ENCODE measurements at places on chromosomes 2 and 18.

DNA sequence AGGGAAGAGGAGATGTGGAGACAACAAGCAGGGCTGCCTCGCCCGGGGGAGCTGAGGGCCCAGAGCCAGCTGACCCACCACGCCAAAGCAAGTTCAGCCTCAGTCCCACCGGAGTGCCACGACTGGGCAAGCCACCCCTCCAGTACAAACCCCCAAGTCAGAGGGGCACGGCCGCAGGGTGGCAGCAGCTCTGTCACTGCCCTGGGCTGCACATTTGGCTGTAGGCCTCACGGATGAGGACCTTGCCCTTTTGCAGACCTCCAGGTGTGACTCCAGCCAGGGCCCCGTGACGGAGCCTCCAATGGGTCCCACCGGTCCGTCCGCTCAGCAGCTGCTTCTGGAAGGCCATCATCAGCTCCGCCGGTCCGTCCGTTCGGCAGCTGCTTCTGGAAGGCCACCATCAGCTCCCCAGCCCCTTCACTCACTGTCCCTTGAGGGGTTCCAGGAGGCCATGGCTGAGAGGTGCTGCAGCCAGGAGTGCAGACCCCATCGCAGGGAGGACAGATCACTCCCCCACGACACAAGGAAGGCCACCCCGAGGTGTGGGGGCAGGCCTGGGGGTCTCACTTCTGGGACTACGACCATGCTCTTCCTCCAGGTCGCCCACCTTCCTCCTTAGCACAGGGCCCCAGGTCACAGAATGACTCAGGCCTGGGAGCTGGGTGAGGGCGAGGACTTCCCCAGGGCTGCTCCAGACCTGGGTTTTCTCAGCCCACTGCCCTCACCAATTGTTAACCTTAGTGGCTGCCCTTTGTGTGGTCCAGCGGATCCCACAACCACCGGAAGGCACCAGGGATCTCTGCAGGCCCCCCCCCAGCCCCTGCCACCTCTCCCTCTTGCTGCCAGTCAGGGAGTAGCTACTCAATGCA lies 24.6 kb upstream of the STK25 start:
- no peak for DNase-seq

GRCh38 chr2:70069049-70069448 lies 18.2 kb upstream of the PCBP1 start:
- peak; percentile 96 for DNase-seq

DNA sequence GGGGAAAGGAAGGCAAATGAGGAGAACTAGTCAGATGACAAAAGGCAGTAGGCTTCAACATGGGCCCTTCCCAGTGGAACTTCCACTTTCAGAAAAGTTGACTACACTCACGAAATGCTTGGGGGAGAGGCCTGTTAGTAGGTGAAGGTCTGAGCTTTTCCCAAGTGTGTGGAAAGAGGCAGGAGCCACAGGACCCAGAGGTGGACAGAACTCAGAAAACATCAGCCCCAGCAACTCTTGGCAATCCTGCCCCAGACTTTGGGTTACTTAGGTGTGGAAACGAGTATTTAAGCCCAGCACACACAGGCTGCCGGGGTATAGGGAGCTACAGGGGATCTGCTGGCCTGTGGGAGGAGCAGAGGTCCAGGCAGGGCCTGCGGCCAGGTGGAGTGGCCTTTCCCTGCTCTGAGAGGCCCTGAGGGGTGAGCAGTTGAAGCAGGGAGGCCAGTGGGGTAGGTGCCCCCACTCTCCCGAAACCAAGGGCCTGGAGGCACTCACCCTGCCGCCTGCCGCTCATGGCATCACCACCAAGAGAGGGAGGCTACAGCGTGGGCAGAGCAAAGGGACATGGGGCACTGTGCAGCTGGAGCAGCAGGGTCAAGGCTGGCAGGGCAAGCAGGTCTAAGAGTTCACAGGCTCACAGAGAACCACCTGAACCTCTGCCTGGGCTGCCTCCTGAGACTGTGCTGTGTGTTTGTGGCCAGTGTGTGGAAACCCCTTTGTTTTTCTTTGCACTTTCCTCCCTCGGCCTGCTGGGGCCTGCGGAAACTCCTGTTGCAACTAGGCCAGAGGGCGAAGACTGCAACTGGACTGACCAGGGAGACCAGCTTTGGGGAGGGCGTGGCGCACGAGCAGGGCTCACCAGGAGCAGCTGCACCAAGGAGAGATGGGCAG lies 130.7 kb upstream of the SERTAD2 start:
- DNase-seq: peak; percentile 61

DNA sequence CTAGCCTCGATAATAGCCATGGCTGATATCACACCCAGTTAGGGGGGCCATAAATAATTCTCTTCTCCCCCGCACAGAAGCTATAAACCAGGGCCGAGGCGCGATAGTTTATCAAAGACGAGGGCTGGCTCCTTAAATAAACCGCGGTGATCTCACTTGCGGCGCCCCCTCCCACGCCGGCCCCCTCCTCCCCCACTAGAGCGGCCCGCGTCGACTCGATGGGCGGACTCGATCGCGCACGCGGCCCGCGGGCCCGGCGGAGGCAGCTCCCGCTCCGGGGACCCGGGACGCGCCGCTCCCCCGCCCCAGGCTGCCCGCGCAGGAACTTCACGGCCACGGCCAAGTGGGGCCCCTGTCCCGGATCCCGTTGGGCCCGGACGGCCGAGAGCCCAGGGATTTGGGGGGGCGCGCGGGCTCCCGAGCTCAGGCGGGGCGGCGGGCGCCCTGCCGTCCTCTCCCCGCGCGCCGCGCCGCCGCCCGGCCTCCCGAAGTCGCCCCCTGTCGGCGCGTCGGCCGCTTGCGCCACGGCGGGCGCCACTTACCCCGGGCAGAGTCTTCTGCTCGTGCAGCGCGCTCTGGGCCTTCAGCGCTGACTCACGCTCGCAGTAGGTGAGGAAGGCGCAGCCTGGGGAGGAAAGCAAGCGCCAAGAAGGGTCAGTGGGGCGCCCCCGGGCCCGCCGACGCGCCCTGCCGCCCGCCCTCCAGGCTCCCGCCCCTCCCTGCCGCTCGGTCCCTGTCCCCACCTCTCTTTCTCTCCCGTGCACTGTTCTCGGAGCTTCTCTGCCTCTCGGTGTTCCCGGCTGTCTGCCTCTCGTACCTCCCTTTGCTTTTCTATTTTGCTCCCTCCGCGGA lies 80.4 kb downstream of the CELF4 start:
- peak; percentile 35 for DNase-seq

DNA sequence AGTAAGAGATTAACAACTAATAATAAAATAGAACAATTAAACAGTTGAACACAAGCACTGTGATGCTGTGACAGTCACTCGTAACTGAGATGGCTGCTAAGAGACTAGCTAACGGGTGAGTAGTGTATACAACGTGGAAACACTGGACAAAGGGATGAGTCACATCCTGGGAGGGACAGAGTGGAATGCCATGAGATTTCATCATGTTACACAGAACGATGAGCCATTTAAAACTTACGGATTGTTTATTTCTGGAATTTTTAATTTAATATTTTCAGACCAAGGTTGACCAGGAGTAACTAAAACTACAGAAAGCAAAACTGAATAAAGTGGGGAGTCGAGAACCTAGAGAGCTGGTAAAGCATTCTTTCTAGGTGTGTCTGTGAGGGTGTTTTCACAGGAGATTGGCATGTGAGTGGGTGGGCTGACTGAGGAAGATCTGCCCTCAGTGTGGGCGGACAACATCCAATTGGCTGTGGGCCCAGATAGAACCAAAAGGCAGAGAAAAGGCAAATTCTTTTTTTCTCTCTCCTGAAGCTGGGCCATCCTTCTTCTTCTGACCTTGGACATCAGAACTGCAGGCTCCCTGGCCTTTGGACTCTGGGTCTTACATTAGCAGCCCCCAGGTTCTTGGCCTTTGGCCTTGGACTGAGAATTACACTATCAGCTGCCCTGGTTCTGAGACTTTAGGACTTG lies 14.6 kb downstream of the TMSB10 start:
- peak; percentile 98 for DNase-seq

DNA sequence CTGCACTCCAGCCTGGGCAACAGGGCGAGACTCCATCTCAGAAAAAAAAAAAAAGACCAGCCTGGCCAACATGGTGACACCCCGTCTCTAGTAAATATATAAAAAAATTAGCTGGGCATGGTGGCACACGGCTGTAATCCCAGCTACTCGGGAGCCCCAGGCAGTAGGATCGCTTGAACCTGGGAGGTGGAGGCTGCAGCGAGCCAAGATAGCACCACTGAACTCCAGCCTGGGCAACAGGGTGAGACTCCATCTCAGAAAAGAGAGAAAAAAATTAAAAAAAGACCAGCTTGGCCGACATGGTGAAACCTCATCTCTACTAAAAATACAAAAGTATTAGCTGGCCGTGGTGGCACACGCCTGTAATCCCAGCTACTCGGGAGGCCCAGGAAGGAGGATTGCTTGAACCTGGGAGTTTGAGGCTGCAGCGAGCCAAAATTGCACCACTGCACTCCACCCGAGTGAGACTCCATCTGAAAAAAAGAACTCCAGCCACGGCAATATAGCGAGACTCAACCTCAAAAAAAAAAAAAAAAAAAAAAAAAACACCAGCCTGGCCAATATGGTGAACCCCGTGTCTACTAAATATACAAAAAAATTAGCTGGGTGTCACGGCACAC lies 346.1 kb upstream of the PLGLB2 start:
- DNase-seq: no peak

DNA sequence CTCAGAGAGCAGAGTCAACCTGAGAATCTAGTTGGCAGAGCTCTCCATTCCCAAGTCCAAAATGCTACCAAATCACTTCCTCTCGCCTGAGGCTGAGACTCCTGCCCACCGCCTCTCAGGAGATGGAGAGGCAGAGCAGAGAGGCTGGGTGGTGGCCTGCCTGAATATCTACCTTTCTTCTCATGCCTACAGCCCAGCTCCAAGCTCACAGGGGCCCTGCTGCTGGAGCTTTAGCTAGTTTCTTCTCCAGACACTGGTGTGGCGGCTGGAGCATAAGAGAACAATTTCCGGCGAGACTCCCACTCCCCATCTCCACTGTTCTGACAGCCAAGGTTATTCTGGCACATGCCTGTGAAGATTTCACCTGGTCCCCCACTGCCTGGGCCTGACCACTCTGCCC lies 8.1 kb upstream of the CYP26B1 start:
- no peak for DNase-seq

DNA sequence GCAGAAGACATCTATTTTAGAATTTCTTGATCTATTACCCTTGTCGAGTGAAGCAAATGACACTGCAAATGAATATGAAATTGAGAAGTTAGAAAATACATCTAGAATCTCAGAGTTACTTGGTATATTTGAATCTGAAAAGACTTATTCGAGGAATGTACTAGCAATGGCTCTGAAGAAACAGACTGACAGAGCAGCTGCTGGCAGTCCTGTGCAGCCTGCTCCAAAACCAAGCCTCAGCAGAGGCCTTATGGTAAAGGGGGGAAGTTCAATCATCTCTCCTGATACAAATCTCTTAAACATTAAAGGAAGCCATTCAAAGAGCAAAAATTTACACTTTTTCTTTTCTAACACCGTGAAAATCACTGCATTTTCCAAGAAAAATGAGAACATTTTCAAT lies 370.4 kb downstream of the XIRP2 start:
- no peak for DNase-seq

DNA sequence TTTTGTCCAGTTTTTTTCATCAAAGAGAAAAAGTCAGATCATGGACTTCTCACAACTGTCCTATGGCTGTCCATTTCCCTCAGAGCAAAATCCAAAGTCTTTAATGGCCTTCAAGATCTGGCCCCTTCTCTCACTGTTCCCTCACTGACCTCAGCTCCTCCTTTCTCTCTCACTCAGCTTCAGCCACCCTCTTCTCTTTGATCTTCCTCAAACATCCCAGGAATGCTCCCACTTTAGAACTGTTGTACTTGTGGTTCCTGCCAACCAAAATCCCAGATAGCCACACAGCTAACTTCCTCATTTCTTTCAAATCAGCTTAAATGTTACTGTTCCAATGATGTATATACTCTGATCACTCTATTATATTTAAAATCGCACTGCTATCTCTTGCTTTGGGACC lies 82.9 kb downstream of the NUP35 start:
- no peak for DNase-seq

- DNase-seq: peak; percentile 73
Observed at GRCh38 chr2:72894514-72894913, 7.3 kb downstream of the SPR start.
